ENCODE measurements at places on chromosomes 7 and 10.

DNA sequence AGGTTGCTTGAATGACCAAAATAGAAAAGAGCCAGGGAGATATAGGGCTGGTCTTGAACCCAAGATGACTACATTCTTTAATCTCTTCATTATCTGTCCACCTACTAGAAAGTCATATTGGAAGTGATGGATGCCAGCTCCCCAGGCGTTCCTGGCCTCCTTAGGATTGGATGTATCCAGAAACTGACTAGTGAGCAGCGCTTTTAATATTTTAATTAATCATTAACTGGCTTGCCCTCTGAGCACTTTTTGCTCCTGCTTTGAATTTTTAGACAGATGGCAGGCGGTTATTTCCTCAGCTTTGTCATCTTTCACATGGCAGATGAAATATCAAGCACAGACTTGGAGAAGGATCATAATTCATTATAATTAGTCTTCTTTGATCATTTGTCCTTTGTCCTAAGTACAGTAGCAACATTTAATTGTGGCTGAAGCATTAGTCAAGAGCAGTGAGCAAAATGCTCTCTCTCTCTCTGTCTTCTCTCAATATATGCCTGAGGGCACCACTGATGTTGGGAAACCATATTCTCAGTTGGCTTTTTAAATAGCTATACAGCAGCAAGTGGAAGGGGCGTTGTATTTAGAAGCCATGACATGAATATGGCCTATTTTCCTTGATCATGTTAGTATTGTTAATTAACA is 588.0 kb downstream of the NRG3 start:
- peak; percentile 24 for DNase-seq

- no peak for DNase-seq
These were observed 492.9 kb upstream of the FOXK1 start for GRCh38 chr7:4189131-4189570.

DNA sequence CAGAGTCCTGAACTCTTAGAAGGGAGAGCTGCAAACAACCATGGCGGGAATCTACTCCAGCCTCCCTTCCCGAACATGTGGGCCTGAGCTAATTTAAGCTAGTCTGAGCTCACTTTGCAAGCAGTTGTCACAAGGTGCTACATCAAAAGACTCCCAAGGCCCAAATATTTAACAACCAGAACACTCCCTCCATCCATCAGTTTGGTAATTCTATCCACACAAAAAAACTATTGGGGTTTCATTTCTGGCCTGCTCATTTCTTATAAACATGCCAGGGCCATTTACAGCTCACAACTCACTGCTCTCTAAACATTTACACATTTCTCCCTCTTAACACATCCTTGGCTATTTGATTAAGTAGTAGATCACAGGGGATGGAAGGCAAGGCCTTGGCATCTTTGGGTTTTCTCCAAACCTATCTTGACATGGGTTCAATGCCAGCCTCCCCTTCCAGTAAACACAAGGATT is 263.4 kb downstream of the KCNMA1 start:
- no peak for DNase-seq

GRCh38 chr7:69868921-69869320 is 270.6 kb downstream of the AUTS2 start:
- no peak for DNase-seq

DNA sequence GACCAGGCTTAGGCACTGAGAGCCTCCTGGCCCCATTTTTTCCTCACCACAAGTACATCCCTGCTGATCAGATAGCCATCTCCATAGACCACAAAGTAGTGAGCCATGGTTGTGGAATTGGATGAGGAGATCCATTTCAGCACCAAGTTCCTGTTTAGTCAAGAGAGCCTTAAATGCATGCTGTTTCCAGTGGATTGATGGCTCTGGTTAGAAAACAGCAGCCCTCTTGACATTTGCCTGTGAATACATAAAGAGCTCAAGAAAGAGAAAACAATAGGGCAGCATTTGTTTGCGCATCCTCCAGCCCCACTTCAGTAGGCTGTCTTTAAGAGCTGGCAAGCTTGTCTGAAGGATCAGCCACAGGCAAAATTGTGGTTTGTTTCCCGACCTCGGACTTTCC is 251.2 kb downstream of the POU6F2 start:
- DNase-seq, result no peak

DNA sequence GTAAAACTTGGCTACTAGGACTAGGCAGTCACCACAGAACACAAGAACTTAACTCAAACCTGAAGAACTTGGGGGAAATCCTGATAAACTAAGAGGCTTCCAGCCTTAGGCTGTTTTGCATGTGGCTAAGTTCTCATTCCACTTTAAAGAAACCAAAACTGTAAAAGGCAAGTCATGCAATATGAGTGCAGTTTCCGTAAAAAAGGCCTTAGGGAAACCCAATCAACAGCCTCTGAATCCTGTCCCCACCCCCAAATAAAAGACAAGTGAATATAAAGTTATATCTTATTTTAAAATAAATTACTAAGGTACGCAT is 95.1 kb downstream of the USP6NL start:
- DNase-seq, result no peak

DNA sequence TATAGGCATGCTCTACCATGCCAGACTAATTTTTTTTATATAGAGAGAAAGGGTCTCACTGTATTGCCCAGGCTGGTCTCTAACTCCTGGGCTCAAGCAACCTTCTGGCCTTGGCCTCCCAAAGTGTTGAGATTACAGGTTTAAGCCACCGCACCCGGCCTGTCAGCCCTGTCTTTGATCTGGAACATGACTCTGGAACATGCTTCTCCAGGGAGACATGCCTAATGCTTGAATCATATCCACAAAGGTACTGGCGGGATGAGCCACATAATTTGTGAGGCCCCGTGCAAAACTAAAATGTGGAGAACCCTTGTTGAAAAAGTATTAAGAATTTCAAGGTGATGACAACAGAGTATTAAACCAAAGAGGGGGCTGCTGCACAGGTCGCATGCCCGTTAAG is 282.8 kb downstream of the ARHGAP12 start:
- no peak for DNase-seq

GRCh38 chr7:24945899-24946298 is 34.1 kb downstream of the OSBPL3 start:
- no peak for DNase-seq

- DNase-seq, result no peak
These were observed 636.8 kb downstream of the PHTF2 start for GRCh38 chr7:78435355-78435754.

- DNase-seq, result no peak
These were observed at the start of gene TRIM24 for GRCh38 chr7:138460176-138460648. Gene TRIM24 (plus strand): TSS chr7:138460259. CDS start chr7:138460549, 290 bp downstream.

DNA sequence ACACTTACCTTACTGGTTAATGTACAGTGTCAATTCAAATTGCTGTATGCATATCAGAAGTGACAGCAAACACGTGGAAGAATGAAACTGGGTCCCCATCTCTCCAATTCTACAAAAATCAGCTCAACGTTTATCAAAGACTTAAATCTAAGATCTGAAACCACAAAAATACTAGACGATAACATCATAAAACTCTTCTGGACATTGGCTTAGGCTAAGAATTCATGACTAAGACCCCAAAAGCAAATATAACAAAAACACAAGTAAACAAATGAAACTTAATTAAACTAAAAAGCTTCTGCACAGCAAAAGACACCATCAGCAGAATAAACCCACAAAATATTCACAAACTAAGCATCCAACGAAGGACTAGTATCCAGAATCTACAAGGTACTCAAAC is 35.9 kb upstream of the PFKP start:
- DNase-seq, result no peak

DNA sequence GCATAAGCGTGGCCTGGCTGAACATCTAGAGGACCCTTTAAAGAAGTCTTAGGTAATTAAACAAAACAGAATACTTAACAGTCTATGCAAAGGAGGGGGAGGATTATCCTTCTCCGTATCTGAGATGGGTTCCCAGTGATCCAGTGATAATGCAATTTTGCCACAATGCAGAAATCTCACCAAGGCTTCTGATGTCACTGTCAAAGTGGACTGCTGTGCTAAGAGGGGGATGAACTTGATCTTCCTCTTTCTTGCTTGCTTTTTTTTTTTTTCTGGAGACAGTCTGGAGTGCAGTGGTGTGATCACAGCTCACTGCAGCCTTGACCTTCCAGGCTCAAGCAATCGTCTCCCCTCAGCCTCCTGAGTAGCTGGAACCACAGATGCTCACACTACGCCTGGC is 30.8 kb downstream of the GATA3 start:
- no peak for DNase-seq

DNA sequence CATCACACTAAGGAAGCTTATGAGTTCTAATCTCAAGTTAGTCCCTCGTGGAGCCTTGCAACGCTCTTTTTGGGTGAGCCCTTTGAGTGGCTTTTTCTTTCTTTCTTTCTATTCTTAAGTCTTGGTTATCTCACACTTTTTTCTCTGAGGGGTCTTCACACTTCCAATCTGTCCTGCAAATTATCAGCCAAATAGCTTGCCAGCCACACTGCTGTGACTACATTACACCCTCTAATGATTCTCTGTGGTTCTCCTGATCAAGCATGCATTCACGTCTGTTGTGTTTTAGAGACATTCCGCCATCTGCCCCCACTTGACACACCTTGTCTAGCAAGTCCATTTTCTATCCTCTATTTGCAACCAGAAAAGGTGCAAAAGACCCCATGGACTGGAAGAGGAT is 340.2 kb downstream of the THSD7A start:
- no peak for DNase-seq

DNA sequence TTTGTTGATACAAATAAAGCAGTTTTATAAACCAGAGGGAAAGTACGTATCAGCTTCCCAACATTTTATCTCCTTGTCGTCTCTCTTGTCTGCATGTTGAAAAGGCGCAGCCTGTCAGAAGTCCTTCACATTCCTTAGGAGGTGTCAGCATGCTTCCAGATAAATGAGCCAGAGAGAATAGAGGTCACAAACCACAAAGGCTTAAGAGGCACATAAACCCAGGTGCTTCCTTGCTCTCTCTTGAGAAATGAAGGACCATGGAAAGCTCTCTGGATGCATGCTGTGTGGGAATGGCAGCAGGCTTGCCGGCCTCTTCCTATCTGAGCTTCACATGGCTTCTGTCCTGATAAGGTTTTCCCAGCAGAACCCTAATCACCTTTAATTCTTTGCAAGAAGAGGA is 448.5 kb downstream of the XPNPEP1 start:
- no peak for DNase-seq

Measured in NCI-H524 treated with DMSO at 0.1 percent for 48 hours (cell line).